ENCODE measurements at places on chromosomes 13 and 19. TPM values are rescaled to one million over a fixed set of nuclear protein-coding genes. Genes with fewer than 3 reads are reported as not detected.

Gene RAB3D
- total RNA-seq, result 14.5 TPM

Gene ZNF571
- total RNA-seq, result 2.8 TPM

Gene COX7A1
- total RNA-seq, result not detected

Gene GPR4
- total RNA-seq, result not detected

Gene SHKBP1
- total RNA-seq, result 20.0 TPM

Gene FFAR2
- not detected for total RNA-seq

Gene P2RY11
- 1.4 TPM for total RNA-seq

All from melanocyte of skin (primary cell).